ENCODE measurements at places on chromosomes 5 and 9. TPM values are rescaled to one million over a fixed set of nuclear protein-coding genes. Genes with fewer than 3 reads are reported as not detected.

- DNase-seq: no peak
Observed at GRCh38 chr5:127846884-127847283, 143.7 kb downstream of the CCDC192 start.

Gene SNCB
- not detected for total RNA-seq

Gene PTPN3
- 1.7 TPM for total RNA-seq

- DNase-seq: no peak
Observed at GRCh38 chr9:19660019-19660418, 128.8 kb downstream of the SLC24A2 start.

Gene GMCL2
- total RNA-seq: not detected

DNA sequence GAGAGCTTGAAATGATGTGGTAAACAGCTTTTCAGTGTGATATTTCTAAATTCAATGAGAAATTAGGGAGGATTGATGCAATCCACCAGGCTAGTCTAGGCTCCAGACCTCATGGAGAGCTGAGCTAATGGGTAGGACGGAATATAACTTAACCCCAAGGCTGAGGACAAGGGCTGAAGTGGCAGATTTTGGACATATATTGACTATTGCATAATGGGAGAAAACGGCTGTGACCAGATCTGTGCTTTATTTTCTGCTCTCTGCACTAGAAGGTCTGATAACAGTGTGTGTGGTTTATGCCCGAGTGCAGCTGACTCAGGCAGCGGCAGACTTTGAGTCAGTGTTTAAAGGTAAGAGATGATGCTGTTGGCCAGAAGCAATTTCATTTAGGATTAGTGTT is 70.6 kb downstream of the ACTBL2 start:
- no peak for DNase-seq

DNA sequence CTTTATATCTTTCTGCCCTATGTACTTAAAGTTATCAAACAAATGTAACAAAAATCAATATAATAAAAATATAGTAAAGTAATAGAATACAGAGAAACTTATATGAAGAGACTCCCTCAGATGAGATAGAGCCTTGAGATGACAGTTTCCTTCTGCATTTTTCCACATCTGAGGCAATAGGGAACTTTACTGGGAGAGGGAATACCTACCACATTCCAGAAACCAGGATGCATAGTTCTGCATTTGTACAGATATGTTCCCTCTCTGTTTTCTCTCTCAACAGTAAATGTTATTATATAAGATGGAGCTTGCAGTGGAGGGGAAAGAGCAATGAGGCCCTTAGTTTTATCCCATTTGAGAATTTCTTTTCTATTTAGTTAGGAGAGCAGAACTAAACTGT is 109.6 kb upstream of the KCNN2 start:
- DNase-seq: no peak

DNA sequence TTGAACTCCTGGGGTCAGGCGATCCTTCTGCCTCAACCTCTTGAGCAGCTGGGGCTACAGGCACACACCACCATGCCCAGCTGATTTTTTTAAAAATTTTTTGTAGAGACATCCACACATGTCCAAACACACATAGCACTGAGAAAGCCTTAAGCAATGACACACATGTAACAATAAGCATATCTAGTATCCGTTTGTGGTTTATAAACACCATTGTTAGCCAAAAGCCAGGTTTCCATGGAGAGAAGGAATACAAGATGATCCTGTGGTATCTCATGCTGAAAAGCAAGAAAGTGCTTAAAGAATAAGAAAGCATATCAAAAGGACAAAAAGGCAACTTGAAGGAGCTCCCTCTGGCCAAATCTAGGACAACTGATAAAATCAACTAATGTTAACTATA is 29.7 kb upstream of the SLC1A3 start:
- DNase-seq: no peak

DNA sequence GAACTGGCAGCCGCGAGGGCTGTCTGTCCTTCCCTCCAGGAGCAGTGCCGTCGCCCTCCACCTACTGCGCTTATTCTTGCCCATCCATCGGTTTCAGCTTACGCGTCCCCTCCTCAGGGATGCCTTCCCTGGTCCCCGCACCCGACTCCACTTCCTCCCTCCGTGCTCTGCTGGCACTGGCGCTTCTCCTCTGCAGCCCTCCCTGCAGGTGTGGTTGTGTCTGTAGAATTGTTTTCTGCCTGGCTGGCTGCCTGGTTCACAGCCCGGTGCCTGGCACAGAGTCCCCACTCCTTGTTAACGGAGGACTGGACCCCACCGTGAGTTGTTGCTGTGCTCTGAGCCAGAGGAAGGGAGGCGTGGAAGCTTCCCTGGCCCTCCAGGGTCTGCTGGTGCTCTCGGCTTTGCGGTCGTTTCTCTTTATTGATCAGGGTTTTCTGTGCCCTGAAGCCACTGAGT is 5.7 kb downstream of the NTMT1 start:
- no peak for DNase-seq

- no peak for DNase-seq
Observed at GRCh38 chr9:92970467-92970923, 23.2 kb downstream of the FGD3 start.

DNA sequence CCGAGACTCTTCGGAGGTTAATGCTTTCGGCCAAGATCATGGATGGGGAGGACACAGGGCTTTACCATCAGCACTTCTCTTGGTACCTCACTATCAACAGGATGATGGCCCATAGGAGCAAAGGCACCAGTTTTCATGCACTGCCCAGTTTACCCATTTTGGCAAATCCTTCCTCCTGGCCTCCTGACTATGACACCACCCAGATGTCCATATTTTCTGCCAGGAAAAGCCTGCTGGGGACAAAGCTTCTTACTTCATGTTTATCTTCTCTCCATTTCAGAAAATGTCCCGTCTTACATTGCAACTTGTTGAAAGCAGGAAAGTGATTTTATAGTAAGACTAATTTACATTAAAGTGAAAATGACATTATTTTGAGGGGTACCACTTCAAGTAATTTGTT is 61.4 kb upstream of the GAS1 start:
- no peak for DNase-seq

DNA sequence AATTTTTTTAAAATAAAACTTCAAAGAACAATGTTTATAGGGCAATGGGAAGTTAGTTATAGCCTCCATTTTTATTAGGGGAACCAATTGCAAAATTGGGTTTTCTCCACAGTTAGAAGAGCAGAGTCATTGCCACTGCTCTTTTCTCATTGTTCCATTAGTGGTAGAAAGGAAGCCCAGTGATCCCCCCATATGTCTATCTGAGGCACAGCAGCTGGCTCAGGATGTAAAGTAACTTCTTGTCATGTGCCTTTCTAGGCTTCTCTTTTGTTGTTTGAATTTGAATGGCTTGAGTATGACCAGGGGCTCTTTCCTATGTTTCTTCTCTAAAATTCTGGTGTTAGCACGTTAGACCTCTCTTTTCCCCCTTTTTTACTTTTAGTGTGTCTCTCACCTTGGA is 61.2 kb downstream of the UBAP1 start:
- no peak for DNase-seq

DNA sequence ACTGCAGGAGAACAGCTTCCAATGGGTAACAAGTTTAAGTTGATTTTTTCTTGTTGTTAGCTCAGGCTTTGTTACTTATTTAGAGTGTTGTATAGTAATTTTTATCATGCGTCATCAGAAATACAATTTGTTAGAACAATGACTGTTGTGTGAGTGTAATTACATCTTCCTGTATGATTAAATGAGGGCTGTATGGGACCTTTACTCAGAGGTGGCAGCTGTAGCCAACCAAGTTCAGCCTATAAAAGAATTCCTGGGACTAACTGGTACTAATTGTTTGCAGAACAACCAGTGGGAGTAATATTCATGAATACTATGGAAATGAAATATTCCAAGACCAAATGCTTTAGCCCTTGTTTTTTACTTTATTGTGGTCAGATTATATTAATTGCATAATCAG is 30.8 kb upstream of the TJP2 start:
- no peak for DNase-seq

Gene TRIM52
- total RNA-seq: 12.1 TPM

Gene NIM1K
- 0.67 TPM for total RNA-seq

GRCh38 chr5:140550147-140551079 is 3.0 kb downstream of the EIF4EBP3 start:
- peak; percentile 49 for DNase-seq

DNA sequence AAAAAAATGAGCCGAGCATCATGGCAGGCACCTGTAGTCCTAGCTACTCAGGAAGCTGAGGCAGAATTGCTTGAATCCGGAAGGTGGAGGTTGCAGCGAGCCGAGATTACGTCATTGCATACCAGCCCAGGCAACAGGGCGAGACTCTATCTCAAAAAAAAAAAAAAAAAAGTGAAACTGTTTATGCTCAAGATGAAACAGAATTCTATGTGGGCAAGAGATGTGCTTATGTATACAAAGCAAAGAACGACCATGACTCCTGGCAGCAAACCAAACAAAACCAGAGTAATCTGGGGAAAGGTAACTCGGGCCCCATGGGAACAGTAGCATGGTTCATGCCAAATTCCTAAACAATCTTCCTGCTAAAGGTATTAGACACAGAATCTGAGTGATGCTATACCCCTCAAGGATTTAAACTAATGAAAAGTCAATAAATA is 32.6 kb upstream of the PLAC8L1 start:
- DNase-seq: no peak

- DNase-seq: peak; percentile 97
Observed at GRCh38 chr5:80654391-80655230, at the start of the genes DHFR and MSH3. DHFR (minus strand) TSS chr5:80654983; CDS start chr5:80654489, 494 bp downstream. MSH3 (plus strand) TSS chr5:80654652; CDS start chr5:80654728, 76 bp downstream.

DNA sequence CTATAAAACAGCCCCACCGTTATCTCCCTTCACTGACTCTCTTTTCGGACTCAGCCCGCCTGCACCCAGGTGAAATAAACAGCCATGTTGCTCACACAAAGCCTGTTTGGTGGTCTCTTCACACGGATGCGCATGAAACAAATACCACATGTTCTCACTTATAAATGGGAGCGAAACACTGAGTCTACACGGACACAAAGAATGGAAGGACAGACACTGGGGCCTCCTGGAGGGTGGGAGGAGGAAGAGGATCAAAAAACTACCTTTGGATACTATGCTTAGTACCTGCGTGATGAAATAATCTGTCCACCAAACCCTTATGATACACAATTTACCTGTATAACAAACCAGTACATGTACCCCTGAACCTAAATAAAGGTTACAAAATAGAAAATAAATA is 98.6 kb downstream of the ICE1 start:
- no peak for DNase-seq

DNA sequence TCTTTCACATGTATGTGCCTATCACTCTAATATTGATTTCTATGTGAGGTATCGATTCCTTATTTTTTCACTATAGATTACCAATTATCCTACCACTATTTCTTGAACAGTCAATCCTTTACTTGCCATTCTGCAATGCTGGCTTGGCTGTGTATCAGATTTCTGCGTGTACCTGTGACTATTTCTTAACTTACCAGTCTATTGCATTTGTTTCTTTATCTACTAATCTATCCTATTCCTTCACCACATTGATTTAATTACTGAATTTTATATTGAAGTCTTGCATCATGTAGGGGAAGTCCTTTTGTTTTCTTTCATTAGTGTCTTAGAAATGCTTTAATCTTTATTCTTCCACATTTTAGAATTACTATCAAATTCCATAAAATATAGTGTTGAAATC is 684.8 kb downstream of the LRRC70 start:
- no peak for DNase-seq

DNA sequence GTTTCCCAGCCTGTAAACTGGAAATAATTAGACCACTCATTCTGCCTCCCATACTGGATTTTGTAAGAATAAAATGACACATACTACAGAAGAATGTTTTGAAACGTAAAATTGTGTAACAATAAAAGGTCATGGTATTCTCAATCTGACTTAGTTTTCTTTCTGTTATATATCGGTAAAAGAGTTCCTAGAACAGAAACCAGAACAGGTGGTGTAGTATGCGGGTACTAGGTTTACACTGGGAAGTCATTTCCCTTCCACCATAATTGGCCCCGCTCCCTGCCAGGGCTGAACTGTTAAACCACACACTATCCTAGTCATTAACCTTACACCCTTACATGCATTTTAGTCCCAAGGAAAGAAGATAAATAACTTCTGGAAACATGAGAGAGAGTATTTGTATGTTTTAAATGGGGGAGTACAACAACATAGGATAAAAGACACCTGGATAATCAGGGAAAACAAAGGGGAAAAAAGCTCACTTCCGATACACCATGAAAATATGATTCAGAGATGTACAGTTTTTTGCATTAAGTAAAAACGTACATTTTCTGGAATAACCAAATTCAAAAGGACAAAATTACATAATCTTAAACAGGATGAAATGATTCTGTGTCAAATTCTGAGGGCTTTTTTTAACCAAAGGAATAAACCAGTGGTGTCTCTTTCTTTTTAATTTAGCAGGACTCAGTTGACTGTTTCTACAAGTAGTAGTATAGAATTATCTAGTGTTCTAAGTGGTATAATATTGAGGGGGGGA is 199.7 kb downstream of the GLIS3 start:
- DNase-seq: no peak

Gene MARVELD2
- 1.00 TPM for total RNA-seq

Gene FOXD4L6
- total RNA-seq: not detected

- no peak for DNase-seq
Observed at GRCh38 chr5:126875303-126875785, 98.4 kb downstream of the LMNB1 start.

GRCh38 chr5:94944160-94944559 is 325.7 kb downstream of the SLF1 start:
- DNase-seq: no peak

Gene LECT2
- not detected for total RNA-seq

- DNase-seq: peak; percentile 76
Observed at GRCh38 chr5:1771149-1772065, 28.2 kb downstream of the MRPL36 start.

- no peak for DNase-seq
Observed at GRCh38 chr5:149221326-149221725, 50.3 kb upstream of the AFAP1L1 start.

GRCh38 chr5:170551076-170551475 is 47.3 kb downstream of the KCNIP1 start:
- no peak for DNase-seq

DNA sequence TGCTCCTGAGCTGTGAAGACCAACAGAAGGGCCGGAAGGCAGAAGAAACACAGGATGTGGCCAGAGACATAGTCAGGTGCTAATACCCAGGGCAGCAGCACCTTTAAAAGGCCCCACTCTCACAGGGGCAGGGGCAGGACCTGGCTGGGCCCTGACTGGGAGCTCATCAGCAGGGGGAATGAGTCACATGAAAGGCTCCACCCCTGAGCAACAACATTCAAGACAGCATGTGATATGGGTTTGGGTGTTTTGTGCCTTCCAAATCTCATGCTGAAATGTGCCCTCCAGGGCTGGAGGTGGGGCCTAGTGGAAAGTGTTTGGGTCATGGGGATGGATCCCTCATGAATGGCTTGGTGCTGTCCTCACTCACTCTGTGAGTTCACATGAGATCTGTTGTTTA is 181.7 kb downstream of the ERCC6L2 start:
- DNase-seq: peak; percentile 36

DNA sequence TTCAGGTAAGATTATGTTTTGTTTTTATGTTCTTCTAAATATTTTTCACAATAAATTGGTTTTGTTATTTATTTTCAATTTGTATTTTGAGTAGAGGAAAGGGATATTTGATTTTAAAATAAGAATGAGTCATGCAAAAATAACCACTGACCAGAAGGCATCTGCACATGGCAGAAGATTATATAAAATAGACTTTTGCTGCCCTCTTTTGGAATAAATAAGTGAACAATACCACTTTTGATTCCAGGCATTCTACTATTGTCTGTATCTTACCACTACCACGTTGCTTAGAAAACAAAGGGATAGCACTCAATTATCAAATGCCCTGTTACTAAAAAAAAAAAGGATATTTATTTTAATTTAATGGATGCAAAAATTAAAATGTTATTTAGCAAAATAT is 227.3 kb upstream of the ITGA1 start:
- no peak for DNase-seq
